ENCODE measurements at places on chromosomes 1 and 21.

DNA sequence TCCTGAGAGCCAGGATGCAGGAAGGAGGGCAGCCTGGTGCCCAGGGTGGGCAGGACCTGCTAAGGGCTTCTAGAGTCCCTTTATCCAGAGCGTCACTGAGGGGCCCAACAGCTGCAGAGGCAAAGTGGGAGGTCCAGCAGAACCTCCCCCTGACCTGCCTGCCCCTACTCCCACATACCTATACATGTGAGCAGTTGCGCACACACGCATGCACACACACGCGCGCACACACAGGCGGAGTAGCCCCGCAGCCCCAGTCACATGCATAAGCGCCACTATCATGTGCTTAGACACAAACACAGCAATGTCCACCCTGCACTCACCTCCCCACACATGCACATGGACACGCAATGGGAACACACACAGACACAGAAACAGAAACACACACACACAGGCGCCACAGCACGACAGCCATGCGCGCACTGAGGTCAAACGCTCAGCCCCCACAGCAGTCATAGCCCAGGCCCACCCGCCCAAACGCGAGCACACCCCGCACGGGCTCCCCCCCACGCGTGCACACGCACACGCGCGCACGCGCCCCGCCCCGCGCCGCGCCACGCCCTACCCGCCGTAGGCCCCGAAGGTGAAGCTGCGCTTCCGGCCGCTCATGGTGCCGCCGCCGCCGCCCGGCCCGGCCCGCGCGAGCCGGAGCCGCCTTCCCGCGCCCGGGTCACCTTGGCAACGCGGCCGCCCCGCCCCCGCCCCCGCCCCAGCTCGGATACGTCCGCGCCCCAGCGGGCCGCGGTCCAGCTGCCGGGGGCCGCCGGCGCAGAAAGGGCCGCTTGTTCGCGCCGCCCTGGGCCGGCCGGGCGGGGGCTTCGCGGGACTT is 17.7 kb downstream of the RAP1GAP start:
- DNase-seq, result no peak

GRCh38 chr1:23210351-23210785 is 6.9 kb downstream of the HTR1D start:
- DNase-seq, result no peak

DNA sequence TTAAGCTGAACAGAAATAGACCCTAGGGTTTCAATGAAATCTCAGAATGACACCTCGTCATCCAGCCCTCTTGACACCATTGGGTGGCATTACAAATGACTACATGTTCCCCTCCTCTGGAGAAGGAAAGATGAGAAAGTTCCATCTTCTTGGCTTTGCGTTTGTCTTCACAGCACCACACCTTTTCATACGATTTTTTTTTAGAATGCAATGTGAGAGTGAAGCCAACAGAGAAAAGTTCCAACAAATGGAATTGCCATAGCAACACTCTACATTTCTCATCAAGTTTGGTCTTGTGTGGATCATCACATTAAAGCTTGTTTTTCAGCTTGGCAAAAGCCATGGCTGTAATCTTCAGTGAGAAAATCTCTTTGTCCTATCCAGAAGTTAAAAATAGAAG is 183.4 kb upstream of the SNX7 start:
- DNase-seq, result no peak

DNA sequence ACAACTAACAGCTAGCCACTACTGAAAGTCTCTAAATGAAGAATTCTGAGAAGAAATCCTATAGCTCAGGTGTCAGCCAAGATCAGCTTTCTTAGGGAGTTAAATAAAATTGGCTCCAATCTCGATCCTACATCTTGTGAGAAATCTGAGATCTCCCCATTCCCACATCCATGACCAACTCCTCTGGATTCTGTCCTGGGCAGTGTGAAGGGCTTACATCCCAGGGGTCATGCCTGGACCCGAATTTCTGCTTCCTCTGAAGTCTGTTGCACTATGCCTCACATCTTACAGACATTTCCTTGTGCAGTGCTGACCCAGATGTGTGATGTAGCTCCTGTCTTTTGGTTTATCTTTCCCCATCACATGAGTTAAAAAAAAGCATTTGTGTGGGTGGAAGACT is 4.8 kb upstream of the TNN start:
- no peak for DNase-seq

DNA sequence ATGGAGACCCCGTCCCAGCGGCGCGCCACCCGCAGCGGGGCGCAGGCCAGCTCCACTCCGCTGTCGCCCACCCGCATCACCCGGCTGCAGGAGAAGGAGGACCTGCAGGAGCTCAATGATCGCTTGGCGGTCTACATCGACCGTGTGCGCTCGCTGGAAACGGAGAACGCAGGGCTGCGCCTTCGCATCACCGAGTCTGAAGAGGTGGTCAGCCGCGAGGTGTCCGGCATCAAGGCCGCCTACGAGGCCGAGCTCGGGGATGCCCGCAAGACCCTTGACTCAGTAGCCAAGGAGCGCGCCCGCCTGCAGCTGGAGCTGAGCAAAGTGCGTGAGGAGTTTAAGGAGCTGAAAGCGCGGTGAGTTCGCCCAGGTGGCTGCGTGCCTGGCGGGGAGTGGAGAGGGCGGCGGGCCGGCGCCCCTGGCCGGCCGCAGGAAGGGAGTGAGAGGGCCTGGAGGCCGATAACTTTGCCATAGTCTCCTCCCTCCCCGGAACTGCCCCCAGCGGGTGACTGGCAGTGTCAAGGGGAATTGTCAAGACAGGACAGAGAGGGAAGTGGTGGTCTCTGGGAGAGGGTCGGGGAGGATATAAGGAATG is 505 bp downstream of the LMNA start:
- no peak for DNase-seq

DNA sequence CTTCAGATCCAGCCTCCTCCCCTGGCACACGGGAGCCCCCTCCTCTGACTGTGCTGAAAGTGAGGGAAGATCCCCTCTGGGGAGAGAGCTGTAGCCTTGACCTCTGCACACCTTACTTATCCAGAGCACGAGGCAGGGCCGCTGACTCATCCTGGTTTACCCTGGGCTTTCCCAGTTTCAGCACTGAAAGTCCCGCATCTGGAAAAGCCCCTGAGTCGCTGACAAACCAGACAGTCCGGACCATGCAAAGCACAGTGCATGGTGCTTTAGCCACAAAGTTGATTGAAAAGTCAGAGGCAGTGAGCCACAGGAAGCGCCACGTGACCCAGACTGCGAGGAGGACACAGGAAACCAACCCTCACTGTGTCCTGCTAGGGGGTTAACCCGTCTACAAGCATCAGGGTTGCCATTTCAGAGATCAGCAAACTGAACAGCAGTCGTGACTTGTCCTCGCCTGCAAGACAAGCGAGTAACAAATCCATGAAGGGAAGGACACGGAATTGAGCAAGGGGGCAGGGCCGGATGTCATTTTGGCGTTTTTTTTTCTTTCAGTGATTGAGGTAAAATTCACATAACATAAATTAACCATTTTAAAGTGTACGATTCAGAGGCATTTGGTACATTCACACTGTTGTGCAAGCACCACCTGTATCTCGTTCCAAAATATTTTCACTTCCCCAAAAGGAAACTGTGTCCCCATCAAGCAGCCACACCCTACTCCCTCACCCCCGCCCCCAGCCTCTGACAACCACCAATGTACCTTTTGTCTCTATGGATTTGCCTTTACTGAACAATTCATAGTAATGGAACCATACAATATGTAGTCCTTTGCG is 19.9 kb upstream of the IFNGR2 start:
- no peak for DNase-seq

GRCh38 chr1:25031601-25031965 is 101.5 kb upstream of the RUNX3 start:
- DNase-seq, result no peak

DNA sequence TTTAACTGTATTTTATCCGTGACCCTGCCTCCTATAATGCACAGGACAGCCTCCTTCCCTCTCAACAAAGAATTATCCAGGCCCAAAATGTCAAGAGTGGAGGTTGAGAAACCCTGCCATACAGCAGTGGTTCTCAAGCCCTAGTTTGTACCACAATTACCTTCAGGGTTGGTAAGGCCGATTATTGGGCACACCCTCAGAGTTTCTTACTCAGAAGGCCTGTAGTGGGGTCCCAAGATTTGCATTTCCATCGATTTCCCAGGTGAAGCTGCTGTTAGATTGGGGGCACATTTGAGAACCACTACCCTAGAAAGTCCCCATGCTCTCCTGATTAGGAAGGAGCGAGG is 400 bp upstream of the PGBD2 start:
- DNase-seq, result no peak

DNA sequence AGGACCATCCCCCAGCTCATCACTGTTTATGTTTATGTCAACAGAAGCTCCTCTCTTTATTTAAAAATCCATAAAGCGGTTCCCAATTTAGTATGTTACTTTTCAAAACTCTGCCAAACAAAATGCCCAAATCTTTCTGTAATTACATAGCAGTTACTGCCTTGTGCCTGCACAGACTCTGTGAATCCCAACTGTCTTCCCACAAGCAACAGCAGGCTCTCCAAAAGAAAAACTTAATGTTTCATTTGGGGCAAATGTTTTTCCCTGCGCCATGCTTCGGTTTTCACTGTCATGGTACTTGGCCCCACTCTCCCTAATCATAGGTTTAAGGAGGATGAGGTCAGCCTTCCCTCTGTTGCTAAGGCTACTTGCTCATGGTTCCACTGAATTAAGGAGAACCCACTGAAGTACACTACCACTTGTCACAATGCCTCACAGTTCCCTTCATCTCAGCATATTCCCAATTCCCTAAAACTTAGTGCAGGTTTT is 4.6 kb downstream of the COLGALT2 start:
- no peak for DNase-seq

Data from stimulated activated CD8-positive, alpha-beta memory T cell treated with anti-CD3 and anti-CD28 coated beads, Interleukin-4, amount 100 ng/mL, for 1 hour (primary cell).